ENCODE measurements at places on chromosomes 7 and 10.

DNA sequence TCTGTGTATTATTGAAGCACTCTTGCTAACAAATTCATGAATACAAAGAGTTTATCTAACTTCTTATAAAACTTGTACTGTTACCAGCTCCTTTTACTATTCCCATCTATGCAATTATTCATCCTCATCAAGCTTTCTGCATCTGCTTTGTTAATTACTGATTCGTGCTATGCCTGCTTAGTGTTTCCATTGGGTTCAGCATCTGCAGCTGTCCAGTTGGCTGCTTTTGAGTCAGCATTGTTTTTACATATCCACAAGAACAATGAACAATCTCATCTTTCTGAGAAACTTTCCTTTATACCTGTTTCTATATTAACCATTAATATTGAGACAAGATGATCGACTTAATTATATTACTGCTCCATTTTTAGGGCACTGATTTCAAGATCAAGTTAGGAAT lies 19.6 kb upstream of the ANLN start:
- no peak for DNase-seq

GRCh38 chr7:44101966-44102845 lies 1.9 kb upstream of the AEBP1 start:
- no peak for DNase-seq

- DNase-seq = no peak
Measured at GRCh38 chr7:36521133-36521532, 131.5 kb downstream of the ANLN start.

- no peak for DNase-seq
Measured at GRCh38 chr10:70508912-70509756, 30.6 kb downstream of the PALD1 start.

DNA sequence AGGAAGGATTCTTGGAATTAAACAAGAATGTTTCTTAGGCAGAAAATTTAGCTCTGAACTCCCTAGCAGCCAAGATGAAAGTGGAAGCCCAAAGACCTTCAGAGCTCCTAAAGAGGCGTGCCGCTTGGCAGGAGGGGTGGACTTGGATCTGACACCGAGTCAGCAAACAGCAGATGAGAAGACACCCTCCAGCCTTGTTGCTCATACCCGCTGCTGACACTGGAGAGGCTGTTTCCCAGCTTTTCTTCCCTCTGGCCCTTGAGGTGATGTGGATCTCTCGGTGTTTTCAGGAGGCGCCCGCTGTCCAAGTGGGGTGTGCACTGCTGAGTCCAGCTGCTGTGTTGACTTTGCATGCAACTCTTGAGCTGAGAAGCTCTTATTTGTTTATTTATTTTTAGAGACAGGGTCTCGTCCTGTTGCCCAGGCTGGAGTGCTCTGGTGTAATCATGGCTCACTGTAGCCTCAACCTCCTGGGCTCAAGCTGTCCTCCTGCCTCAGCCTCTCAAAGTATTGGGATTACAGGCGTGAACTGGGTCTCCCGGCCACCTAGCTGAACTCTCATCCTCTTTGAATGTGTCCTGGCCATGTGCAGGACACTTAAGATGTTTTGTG lies 21.5 kb downstream of the SLC18A2 start:
- no peak for DNase-seq

GRCh38 chr7:91344911-91345310 lies 80.7 kb downstream of the FZD1 start:
- no peak for DNase-seq

- no peak for DNase-seq
Measured at GRCh38 chr10:119468542-119469324, 73.8 kb downstream of the RGS10 start.

DNA sequence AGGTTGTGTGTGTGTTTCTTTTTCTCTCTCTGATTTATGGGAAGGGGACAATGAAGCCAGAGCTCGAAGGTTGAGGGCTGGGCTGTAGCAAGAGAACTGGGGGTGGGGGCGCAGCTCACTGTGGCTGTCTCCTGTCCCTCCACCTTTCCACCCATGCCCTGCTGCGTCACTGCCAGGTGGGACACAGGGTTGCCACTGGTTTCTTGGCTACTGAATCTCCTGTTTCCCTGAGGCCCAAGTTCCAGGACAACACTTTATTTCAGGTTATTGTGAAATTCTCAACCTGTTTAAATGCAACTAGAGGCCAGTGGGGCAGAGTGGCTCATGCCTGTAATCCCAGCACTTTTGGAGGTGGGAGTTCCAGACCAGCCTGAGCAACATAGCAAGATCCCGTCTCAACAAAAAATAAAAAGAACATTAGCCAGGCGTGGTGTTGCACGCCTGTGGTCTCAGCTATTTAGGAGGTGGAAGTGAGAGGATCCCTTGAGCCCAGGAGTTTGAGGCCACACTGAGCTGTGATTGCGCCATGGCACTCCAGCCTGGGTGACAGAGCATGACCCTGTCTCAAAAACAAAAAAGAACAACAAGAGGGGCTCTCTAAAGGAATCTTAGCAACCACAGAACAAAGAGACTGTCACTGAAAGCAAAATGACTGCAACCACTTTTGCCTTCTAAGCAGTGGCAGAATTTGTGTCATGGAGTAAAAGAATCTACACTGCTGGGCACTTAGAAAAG lies 22.6 kb downstream of the TBATA start:
- DNase-seq = no peak

GRCh38 chr7:148223160-148223559 lies 367.4 kb upstream of the C7orf33 start:
- no peak for DNase-seq

- DNase-seq = no peak
Measured at GRCh38 chr7:107450970-107451369, 18.9 kb upstream of the GPR22 start.

- DNase-seq = no peak
Measured at GRCh38 chr7:112942981-112943380, 143.6 kb downstream of the GPR85 start.

- DNase-seq = no peak
Measured at GRCh38 chr10:71659111-71659634, 60.4 kb downstream of the C10orf105 start.

GRCh38 chr10:133444342-133445267 lies 9.1 kb upstream of the SCART1 start:
- DNase-seq = no peak

DNA sequence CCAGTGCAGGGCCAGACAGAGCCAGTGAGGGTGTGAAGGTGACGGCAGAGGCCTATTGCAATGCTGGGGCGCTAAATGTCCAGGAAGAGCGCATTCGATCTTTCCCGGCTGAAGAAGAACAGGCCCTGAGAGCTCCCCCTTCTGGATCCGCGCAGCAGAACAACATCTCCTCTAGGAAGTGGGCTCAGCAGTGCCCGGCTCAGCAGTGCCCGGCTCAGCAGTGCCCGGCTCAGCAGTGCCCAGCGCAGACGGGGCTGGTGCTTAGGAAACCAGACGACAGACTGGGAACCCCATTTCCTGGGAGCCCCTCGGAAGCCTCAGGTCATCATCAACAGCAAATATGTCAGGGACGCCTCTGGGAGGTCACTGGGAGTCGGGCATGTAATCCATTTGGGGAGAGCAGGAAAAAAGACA lies 4.7 kb upstream of the NOS3 start:
- no peak for DNase-seq

DNA sequence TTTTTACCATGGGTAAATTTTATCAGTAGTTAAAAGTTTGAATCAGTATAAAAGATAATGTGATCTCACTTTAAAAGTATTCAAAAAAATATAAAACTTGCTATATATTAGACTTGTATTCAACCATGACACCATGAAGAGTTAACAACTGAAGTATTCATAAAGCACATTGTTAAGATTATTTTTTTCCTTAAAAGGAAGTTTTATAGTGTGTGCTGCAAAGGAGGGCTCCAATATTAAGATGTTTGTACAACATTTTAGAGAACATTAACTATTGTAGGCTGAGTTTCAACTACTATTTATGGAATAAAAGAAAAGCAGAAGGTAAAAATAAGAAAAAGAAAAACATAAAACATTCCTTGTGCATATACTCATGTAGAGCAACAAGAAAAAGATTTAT lies 24.5 kb upstream of the CUBN start:
- DNase-seq = no peak
